ENCODE measurements at places on chromosomes 2 and 18.

GRCh38 chr2:234958746-234959395 is 7.1 kb downstream of the SH3BP4 start:
- no peak for DNase-seq

DNA sequence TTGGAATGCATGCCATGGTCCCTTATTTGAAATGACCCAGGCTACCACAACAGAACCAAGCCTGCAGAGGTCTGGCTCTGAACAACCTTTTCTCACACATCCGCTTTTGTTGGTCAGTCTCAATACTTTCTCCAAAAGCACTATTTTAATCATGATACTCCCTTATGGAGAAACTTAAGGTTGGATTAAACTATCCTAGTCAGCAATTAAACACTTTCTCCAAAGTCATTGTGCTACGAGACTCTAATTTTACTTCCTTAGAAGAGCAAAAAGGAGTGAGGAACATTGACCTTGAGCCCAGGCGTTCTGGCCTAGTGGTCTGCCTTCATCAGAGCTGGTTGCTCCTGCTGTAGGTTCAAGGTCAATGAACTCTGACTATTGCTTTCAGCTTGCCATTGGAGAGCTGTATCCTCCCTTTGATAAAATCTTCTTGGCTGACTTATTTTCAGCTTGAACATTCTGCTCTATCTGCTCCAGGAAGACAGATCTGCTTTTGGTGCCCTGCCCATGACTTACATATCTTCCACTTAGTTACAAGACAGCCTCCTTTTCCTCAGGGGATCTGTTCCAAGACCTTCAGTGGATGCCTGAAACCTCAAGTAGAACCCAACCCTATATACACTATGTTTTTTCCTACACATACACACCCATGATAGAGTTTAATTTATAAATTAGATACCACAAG is 91.2 kb downstream of the NCKAP5 start:
- no peak for DNase-seq

GRCh38 chr2:96144481-96145035 is 682 bp downstream of the DUSP2 start:
- DNase-seq, result no peak

GRCh38 chr2:159879051-159879604 is 81.1 kb upstream of the CD302 start:
- no peak for DNase-seq

DNA sequence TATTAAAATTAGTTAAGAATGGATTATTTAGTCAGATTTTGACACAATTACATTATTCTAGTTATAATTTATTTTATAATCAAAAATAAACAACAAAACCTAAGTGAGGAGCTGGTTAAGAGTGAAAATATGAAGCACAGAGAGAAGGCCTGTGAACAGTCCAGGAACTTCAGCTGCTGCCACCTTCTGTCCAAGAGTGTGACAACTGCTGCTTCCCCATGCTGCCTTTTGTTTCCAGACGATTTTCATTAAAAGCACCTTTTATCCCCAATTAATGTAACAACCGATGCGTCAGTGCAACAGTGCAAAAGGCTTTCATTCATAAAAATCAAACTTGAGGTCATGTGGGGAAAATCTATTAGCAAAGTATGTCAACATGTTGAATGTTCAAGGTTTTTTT is 363.6 kb downstream of the CTNNA2 start:
- no peak for DNase-seq

- DNase-seq, result no peak
Observed at GRCh38 chr2:128791985-128792320, 473.3 kb upstream of the HS6ST1 start.

- no peak for DNase-seq
Observed at GRCh38 chr2:127024769-127025358, 82.1 kb downstream of the BIN1 start.

DNA sequence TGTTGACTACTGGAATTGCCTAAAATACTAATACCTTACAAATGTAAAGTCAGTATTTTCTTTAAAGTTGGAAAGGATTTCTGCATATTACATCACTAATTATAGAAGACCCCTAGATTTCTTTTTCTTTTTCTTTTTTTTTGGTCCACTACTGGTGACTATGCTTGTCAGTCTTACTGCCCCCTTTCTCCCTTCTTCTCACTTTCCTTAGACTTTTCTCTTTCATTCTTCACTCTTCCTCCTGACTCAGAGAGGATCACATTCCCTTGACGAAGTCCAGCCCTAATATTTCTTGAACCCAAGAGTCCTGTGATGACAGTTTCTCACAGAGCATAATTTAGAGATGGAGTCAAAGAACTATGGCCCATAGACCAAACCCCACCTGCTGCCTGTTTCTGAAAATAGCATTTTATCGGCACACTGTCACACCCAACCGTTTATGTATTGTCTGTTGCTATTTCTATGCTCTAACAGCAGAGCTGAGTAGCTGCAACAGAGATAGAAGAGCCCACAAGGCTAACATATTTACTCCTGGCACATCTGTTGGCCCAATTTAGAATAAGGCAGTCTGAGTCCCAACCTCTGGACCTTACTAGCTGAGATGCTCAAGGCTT is 40.6 kb upstream of the RIOK3 start:
- no peak for DNase-seq

GRCh38 chr18:72107647-72108383 is 436.3 kb downstream of the CBLN2 start:
- DNase-seq, result no peak

DNA sequence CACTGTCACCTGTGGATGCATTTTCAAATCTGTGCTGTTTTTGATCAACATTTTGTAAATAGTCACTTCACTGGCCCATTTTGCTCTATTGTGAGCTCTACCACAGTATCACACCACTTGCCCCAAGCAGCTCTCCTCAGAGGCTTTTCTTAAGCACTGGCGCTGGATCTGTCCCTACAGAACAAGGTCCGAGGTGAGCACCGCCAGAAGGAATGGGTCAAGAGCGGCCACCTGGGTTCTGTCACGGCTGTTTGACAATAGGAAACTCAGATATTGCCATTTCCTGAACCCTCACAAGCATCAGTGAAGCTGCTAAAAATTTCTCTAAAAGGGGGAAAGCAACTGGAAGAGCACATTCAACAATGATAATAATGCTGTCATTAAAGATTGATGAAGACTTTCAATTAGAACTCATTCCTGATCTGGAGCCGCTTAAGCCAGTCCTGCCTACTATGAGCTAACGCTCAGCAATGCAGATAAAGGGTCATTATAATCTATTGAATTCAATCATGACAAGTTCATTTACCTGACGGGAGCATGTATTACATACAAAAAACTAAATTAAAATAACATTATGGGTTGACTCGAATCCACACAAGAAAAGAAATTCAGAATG is 514.0 kb downstream of the GALR1 start:
- DNase-seq, result no peak

DNA sequence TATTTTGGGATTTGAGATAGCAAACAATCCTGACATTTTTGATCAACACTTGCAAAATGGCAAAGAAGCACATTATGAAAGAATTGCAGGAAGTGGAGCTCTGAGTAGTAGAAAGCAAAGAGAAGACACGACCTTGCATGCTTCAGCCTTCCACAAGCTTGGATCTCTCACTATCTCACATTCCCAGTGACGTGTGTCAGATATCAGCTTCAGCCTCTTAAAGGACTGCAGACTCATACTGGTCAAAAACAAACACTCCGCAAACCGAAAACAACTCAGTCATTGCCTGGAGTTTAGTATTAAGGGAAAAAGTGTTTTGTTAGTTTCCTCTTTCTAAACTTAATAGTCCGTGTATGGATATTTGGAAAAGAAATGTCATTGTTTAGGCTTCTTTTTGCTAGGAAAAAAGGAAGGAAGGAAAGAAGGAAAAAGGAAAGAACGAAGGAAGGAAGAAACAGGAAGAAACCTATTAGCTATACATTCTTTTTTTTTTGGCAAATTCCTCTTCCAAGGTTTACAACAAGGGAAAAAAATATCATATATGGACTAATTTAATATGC is 32.6 kb upstream of the SLC40A1 start:
- no peak for DNase-seq

DNA sequence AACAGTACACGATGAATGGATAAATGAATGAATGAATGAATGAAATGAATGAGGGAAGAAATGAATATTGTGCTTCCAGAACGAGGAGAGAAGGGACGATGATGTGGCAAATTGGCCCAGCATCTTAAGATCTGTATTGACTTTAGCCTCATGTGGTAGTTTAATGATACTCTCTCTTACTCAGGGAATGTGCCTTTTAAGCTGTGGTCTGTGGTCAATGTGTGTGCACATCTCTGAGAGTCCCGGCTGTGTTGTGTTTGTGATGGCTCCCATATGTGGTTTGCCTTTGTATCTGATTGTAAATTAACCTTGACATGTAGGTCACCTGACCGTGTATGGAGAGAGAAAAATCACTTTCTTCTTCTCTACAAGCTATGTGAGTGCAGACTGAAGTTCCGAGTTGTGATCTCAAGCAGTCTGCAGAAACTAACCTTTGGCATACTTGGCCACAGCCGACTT is 91.2 kb downstream of the NEDD4L start:
- no peak for DNase-seq

GRCh38 chr2:100964681-100965169 is 37.4 kb upstream of the RPL31 start:
- no peak for DNase-seq

DNA sequence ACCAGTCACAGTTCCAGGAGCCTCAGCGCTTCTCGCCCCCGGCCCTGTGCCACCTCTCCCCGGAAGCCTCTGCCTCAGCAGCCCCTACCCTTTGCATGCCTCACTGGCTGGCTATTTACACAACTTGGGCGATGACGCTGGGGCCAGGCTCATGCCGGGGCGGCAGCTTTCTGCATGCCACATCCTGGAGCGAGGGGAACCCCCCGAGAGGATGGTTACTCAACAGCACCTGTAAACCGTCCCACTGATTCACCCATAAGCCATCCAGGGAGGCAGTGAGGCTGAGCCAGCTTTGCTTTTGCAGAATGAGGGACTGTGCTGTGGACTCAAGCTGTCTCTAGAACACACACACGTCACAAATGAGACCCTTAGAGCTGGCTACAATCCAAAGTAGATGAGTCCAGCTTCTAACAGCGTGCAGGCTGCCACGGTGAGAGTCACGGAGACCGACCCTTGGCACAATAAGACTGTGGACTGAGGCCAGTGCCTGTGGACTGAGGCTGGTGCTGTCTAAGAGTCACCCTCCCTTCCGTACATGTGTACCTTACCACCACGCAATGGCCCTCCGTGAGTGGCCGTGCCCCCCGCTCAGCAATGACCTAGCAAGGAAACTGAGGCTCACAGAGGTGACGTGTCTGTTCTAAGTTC is 45.6 kb upstream of the ODC1 start:
- DNase-seq, result peak; percentile 50

- DNase-seq, result no peak
Observed at GRCh38 chr2:237964194-237964577, 2.6 kb upstream of the UBE2F start.

GRCh38 chr2:42568401-42569115 is at the start of gene MTA3:
MTA3 (plus strand) TSS chr2:42568632; CDS start chr2:42568746, 114 bp downstream.
- DNase-seq, result peak; percentile 43

GRCh38 chr2:188091220-188091619 is 200.5 kb upstream of the GULP1 start:
- DNase-seq, result no peak

GRCh38 chr2:233189025-233189424 is 62.4 kb upstream of the ATG16L1 start:
- DNase-seq, result no peak

DNA sequence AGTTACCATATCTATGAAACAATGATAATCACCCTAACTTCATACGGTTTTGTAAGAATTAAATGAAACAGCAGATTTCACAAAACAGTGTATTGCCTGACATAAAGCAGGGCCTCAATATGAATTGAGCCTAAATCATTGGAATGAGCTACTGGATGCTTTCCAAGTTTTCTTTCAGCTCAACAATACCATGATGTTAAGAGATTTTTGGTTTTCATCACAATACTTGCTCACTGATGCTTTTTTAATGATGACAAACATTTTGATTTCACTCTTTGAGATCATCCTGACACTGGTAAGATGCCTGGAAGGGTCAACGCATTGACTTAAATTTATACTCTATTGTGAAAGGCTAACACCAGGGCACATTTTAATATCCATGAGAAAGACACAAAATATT is 377.5 kb downstream of the ZNF521 start:
- DNase-seq, result no peak

DNA sequence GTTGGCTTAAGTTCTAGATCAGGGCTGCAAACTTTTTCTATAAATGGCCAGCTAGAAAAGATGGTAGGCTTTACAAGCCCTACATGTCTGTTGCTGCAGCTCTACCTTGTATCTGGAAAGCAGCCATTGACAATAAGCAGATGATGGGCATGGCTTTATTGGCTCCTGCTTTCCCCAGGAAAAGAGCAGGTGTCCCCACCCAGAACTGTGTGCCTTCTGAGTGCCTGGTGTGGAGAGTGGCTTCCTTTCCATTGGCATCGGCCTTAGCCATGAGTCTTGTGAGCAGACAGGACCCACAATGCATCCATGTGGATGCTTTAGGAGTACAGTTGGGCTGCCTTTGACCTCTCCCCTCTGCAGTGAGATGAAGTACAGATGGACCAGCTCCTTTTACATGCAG is 120.2 kb downstream of the CD8B2 start:
- DNase-seq, result no peak

- no peak for DNase-seq
Observed at GRCh38 chr2:241985986-241986329, 116.4 kb downstream of the RTP5 start.

DNA sequence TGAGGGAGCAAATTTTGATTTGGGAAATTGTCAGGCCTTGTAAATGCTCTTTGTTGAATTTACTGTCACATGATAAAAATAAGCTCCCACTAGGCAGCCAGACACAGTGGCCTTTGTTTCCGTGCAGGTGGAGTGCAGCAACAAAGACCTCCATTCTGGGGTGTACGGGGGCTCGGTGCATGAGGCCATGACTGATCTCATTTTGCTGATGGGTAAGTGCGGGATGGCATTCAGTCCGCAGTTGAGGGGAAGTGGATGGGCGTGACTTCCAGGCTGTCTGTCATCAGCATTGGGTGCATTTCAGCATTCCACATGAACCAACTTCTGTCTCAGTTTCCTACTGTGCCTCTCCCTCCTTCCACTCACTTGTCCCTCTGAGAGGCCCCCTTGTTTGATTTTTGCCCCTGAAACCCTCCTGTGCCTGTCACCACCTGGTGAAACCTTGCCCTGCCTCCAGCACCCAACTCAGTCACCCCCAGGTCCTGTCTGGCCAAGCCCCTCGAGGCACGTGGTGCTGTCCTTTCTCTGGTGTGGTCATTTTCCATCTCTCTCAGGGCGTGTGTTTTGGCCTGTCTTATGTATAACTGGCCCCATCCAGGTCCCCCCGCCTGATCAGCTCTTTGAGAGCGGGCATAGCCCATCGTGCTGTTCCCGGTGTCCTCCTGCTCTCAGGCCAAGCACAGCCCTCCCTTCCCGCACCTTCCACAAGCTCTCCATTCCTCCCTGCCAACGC is 16.3 kb downstream of the CNDP2 start:
- DNase-seq, result no peak

DNA sequence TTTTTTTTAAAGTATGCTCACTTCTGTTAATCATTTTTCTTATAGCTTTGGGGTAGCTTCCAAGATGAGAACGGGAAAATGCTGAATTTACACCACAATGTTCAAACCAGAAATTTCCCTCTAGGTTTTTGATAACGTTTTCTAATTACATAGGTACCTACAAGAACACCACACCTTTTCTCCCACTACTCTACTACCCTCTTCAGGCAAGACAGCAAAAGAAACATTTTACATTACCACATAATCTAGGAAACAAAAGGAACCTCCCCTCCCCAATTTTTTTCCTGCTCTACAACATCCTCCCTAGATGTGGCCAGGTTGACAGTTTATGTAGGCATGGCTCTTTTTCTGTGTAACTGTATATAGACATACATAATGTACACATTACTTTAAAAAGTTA is 32.4 kb downstream of the NDUFAF7 start:
- DNase-seq, result no peak

Data from activated gamma-delta T cell (primary cell).